ENCODE measurements at places on chromosomes 2 and 18. TPM values are rescaled to one million over a fixed set of nuclear protein-coding genes. Genes with fewer than 3 reads are reported as not detected.

PRKAG3 gene
- 0.26 TPM for total RNA-seq

CLHC1 gene
- 7.2 TPM for total RNA-seq

MPP4 gene
- total RNA-seq, result 0.26 TPM

CTNNA2 gene
- not detected for total RNA-seq

PROC gene
- total RNA-seq, result not detected

Measured in fibroblast of lung (primary cell).